Central memory CD4-positive, alpha-beta T cell (primary cell): ENCODE measurements at places on chromosomes 11 and 22.
A peak's percentile ranks its signal among the peaks of the same experiment; 100 is the strongest.

DNA sequence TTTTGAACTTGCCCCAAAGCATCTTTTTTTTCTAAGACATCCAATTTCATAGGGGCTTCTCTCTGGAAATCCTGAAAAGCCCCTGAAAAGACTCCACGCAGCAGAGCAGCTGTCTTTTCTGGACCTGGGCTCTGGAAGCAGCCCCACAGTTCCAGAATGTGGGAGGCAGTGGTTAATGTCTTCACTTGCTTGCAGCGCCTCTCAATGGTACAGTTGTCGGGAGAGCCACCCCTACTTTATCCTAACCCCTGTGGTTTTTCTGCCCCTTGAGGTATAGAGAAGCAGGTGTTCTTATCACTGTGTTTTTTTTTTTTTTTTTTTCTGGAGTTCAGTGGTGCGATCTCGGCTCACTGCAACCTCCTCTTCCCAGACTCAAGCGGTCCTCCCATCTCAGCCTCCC lies 83.4 kb upstream of the SORL1-AS1 start:
- no peak for DNase-seq

DNA sequence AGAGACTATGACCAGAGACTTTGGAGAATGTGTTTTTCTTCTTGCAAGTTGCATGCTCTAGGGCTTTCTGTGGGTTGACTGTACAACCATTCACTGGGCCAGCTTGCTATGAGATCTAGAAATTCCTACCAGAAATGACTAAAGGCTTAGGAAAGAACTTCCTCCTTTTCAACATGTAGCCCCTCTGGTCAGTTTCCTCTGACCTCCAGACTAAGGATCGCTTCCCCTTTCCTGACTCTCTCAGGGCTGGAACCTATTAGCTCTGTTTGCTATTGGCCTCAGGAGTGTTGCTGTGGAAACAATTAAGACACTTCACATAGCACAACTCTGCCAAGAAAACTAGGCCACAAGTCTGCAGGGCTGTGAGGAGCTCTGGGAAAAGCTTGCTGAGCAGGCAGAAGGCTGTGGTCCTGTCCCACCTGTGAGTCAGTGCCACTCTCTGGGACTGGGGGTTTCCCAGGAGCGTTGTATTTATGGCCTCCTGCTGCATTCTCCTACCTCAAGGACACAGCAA lies 10.7 kb downstream of the CRY2 start:
- no peak for DNase-seq

- no peak for DNase-seq
These were observed 176.5 kb downstream of the CTTN start for GRCh38 chr11:70574725-70575347.

GRCh38 chr11:125165111-125165842 lies 726 bp downstream of the PKNOX2 start:
- no peak for DNase-seq

GRCh38 chr11:3160252-3161031 lies 4.7 kb downstream of the OSBPL5 start:
- DNase-seq: no peak

DNA sequence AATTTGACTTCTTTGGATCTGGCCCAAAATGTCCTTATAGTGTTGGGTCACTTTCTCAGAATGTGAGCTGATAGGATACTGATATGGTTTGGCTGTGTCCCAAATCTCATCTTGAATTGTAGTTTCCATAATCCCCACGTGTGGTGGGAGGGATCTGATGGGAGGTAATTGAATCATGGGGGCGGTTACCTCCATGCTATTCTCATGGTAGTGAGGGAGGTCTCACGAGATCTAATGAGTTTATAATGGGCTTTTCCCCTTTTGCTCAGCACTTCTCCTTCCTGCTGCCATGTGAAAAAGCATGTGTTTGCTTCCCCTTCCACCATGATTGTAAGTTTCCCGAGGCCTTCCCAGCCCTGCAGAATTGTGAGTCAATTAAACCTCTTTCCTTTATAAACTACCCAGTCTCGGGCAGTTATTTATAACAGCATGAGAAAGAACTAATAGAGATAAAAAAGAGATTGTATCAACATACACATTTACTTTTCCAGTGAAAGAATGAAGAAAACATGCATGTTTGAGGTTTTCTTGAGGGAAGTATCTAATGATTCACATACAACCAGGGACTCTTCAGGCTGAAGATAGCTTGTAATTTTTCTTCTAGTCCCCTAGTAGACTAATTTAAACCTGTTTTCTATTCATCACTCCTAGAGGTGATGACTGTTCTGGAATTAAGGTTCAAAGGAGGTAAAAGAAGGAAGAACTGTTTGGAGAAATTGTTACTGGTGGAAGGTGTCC lies 17.3 kb upstream of the CSTF3 start:
- DNase-seq: no peak

GRCh38 chr11:3904228-3904627 lies 48.8 kb downstream of the STIM1 start:
- DNase-seq: no peak

- no peak for DNase-seq
These were observed 497.0 kb upstream of the TENM4 start for GRCh38 chr11:79937676-79938334.

DNA sequence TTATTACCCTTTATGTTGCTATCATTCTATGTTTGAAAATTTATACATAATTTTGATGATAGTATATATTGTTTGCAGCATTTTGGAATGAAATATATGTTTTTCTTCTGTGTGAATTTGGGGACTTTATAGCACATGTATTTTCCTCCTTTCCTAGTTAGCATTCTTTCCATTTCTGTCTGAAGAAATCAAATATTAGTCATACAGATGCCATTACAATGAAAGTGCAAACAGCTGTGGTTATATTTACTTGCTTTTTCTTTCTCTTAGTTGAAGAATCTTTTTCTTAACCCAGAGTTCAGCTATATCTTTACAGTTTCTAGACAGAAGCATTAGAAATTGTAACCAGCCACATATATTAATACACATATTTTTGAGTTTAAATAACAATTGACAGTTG lies 753.1 kb upstream of the ARHGAP42 start:
- DNase-seq: no peak

DNA sequence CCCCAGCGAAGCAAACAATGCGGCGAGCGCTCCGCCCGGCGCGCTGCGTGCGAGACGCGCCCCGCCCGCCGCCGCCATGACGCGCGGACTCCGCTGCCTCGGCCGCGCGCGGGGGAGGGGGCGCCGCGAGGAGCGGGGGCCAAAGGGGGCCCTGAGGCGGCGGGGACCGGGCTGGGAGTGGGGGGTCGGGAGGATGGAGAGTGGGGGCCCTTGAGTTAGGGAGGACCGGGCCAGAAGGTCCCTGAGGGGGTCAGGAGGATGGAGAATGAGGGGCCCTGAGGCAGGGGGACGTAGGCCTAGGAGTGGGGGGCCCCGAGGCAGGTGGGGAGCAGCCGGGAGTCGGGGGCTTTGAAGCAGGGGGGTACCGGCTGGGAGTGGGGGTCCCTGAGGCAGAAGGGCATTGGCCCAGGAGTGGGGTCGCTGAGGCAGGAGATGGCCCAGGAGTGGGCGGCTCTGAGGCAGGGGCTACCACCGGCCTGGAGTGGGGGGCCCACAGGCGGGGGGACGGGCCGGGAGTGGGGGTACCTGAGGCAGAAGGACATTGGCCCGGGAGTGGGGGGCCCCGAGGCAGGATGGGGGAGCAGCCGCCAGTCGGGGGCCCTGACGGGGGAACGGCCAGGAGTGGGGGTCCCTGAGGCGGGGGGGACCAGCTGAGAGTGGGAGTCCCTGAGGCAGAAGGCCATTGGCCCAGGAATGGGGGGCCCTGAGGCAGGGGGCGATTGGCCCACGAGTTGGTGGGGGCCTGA lies at the start of gene BRD1:
TSS of gene BRD1 (minus strand) at position 21 of the 746 bp plus-strand sequence. CDS start 3,556 bp downstream, outside the sequence.
- DNase-seq: peak; percentile 43

GRCh38 chr11:126265811-126266210 lies 2.9 kb downstream of the SRPRA start:
- DNase-seq: no peak
